ENCODE measurements at places on chromosomes 3 and 15. TPM values are rescaled to one million over a fixed set of nuclear protein-coding genes. Genes with fewer than 3 reads are reported as not detected.

The SERPINI2 gene
- total RNA-seq, result not detected

The CRABP1 gene
- not detected for total RNA-seq

The GPR27 gene
- 1.3 TPM for total RNA-seq

DNA sequence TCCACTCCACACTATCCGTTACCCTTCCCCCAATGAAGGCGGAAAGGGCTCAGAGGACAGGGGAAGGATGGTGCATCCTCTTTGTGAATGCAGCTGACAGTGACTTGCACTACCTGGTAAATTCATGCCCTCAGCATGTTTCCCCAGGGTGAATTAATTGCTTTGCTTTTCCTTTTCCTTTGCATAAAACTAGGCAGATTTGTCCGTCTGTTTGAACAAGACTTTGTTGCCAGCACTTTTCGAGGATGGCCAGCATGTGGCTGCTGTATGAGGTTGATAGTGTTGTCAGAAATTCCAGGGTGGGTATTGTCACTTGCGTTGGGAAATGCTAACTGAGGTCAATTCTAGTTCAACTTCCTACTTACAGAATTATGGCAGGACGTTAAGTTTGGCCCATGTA is 79.0 kb upstream of the RARB start:
- H3K27ac ChIP-seq, result no peak overlapping the region
- DNase-seq, result no peak

GRCh38 chr3:109440353-109440752 is 103.0 kb upstream of the DPPA4 start:
- DNase-seq, result no peak
- H3K27me3 ChIP-seq, result no peaks in the 10 kb centered on the region
- H3K4me3 ChIP-seq, result no peak overlapping the region

DNA sequence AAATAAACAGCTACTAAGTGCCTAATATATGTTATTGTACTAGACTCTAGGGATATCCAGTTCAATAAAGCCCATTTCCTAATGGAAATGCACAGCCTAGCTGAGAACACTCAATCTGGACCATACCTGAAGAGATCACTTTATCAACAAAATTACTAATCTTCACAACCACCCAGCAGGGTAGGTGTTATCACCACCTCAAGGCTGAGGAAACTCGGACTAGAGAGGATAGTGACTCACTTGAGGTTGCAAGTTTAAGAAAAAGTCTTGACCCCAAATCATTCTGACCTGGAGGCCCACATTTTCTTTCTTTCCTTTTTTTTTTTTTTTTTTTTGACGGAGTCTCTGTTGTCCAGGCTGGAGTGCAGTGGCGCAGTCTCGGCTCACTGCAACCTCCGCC is 3.1 kb upstream of the FMN1 start:
- H3K4me1 ChIP-seq, result no peaks in the 10 kb centered on the region
- no peak overlapping the region for H3K27ac ChIP-seq
- no peaks in the 10 kb centered on the region for H3K36me3 ChIP-seq
- H3K27me3 ChIP-seq, result no peaks in the 10 kb centered on the region
- DNase-seq, result no peak

DNA sequence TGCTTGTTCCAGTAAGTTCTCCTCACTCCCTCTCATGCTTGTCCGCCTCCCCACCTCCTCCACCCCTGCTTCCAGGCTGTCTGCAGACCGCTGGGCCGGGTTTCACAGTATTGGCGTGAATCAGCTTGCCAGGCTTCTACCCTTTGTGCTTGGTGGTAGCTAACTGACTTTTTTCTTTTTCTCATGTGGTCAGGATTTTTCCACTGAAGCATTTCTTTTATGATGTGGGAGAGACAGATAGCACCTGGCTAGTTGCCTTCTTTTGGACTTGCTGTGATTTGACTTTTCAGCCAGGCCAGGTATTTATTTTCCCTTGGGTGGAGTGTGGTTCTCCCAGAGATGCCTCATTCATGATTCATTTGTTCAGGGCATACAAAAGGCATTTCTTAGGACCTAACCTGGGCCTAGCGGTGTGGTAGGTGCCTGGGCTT is 60.6 kb downstream of the ST6GAL1 start:
- no peak overlapping the region for H3K27ac ChIP-seq
- H3K36me3 ChIP-seq, result no peaks in the 10 kb centered on the region
- peaks cover 28% of the 10 kb centered on the region for H3K4me1 ChIP-seq
- no peaks in the 10 kb centered on the region for H3K27me3 ChIP-seq
- no peak overlapping the region for H3K4me3 ChIP-seq

Measured in thoracic aorta (tissue), 2 donors.